ENCODE measurements at places on chromosomes 6 and 20.

DNA sequence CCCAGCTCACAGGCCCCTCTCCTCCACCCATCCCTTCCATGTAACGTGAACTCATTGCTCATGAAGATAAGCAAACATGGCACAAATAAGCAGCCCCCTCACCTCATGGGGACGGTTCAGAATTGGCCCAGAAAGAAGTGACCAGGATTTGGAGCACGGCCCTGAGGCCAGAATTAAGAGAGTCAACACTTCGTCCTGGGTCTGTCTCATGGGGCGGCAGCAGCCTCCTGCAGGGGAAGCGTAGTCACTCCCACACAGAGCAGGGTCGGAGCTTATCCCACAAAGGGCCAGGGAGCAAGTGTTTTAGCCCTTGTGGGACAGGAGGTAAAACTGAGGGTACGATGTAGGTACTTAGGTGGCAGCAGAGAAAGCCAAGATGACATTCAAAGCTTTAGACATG lies 28.6 kb upstream of the DACT2 start:
- no peak for DNase-seq

- DNase-seq: no peak
These were observed 136.4 kb upstream of the ARMC2 start for GRCh38 chr6:108711826-108712225.

DNA sequence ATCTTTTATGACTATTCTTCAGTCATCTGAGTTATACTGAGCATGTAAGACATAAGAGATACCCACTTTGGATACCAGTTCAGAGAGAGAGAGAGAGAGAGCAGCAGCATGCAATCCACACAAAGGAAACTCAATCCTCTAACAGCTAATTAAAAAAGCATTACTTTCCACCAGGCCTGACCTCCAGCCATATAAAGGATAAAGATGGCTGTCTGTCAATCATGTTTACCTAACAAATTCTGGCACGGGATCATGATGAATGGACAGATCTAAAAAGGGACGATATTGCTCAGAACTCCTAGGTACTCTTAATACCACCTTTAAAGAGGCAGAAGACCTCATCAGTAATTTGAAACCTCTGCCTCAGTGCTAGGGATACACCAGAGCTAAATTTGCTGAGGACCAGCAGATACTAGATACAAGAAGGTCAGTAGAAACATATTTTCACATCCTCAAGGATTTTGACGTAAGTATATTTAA lies 159.2 kb downstream of the RPS12 start:
- DNase-seq: no peak

GRCh38 chr6:144106206-144106605 lies 10.8 kb upstream of the SF3B5 start:
- DNase-seq: no peak

- no peak for DNase-seq
These were observed 27.5 kb downstream of the SUN5 start for GRCh38 chr20:32976746-32977145.

DNA sequence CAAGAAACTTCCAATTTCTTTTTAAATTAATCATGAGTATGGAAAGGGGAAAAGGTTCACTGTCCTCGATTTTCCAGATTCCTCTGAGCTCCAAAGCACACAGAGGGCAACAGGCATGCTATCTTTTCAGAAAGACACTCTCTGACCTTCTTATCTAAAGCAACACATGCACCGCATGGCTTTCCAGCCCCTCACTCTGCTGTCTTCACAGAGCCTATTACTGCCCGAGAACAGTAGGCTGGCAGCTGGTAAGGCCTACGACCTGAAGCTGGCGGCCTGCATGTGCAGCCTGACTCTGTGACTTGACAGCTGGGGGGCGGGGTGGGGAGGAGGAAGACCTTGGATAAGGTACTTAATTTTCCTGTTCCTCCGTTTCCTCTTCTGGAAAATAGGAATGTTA lies 86.3 kb downstream of the ELOVL4 start:
- DNase-seq: no peak

DNA sequence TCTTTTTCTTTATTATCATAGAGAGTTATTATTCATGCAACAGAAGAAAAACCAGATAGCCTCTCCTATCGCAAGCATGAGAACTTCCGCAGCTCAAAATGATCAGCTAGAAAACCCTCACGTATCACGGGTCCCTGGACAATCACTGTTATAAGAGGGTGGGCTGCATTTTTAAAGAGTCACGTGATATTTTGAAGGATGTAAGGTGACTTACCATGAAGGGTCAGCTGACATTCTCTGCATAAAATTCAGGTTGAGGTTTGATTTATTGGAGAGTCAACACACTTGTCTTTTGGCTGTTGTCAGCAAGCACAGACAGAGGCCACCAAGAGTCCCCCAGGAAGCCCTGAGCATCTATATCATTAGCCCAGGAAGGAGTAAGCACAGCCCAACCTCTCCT lies 39.5 kb downstream of the ID4 start:
- DNase-seq: no peak

- peak; percentile 16 for DNase-seq
These were observed 66.8 kb upstream of the IYD start for GRCh38 chr6:150301846-150302519.

GRCh38 chr20:23279836-23280235 lies 70.8 kb upstream of the NXT1 start:
- no peak for DNase-seq

GRCh38 chr6:70253923-70254322 lies 49.0 kb downstream of the COL9A1 start:
- DNase-seq: no peak

- no peak for DNase-seq
These were observed 102.7 kb upstream of the INSM1 start for GRCh38 chr20:20265210-20265609.

DNA sequence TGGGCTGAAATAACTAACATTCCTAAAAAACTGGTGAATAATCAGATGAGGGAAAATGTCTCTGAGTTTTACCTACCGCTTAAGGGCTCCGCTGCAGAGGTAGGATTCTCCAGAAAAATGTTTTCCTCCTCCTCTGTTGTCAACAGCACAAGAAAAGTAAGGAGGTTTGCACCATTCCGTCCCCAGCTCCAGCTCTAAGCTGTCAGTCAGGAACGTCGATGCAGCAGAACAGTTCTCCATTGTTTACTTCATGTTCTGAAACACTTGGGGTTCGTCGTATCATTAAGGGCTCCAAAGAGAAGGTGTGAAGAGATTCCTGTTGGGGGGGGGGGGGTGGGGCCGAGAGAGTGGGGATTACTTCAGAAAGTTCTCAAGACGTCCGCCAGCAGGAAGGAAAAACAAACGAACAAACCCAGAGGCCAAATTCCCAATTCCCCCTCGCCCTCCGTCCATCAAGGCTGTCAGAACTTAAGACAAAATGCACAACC lies 734 bp downstream of the MMS22L start:
- DNase-seq: peak; percentile 6

DNA sequence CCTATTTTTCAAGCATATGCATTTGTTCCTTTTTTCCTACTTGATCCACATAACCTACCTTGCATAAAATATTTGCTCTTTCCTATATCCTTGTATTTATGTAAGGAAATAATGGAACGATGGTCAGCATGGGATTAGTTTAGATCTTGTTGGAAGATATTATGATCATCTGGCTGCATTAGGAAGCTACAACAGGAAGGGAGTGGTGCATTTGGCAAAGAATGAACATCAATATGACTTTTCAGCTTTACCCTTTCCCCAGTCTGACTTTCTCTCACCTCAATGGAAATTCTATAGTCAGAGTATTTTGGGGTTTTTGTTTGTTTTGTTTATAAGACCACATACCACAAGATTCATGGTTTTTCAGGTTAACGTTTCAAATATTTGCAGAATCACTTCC lies 66.0 kb downstream of the HS3ST5 start:
- DNase-seq: no peak

GRCh38 chr6:23224540-23224939 lies 655.2 kb downstream of the HDGFL1 start:
- no peak for DNase-seq

DNA sequence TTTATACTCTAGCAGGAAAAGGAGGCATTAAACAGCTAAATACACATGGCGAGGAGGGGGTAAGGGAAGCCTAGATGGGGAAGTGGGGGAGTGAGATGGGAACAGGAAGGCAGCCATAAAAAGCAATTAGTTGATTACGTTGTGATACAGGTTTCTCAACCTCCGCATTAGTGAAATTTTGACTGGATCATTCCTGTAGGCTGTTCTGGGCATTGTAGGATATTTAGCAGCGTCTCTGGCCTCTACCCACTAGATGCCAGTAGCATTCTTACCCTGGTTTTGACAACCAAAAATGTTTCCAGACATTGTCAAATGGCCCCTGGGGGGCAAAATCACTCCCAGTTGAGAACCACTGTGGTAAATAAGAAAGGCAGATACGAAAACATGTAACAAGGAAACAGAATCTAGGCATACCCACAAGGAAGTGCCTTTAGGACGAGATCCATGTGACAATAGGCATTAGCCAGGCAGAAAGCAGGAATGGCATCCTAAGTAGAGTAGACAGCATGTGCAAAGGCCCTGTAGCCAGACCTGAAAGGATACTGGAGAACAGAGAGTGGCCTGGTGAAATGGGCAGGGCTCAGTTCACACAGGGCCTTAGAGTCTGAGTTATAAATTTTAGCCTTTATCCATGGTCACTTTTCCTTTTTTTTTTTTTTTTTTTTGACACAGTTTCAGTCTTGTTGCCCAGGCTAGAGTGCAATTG lies 25.8 kb upstream of the PTPN1 start:
- DNase-seq: no peak

GRCh38 chr20:54346276-54346675 lies 129.1 kb upstream of the DOK5 start:
- DNase-seq: no peak

DNA sequence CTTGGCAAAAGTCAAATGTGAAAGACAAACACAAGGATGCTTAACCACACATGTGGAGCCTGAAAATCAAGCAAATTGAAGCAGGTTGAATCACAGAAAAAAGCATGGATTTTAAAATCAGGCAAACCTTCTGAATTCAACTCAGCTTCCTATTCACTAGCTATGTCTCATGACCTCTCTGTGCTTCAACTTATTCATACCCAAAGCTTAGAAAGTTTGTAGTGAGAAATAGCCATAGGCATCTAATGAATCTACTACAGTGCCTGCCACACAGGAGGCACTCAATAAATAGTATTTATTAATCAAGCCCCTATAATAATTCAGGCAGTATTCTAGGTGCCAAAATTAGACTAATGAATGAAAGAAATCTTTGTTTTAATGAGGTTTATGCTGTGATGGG lies 112.2 kb upstream of the TNFAIP3 start:
- DNase-seq: no peak

GRCh38 chr6:56528412-56528841 lies 114.3 kb downstream of the DST start:
- DNase-seq: no peak

- no peak for DNase-seq
These were observed 132.7 kb upstream of the EYA4 start for GRCh38 chr6:133108419-133108818.

DNA sequence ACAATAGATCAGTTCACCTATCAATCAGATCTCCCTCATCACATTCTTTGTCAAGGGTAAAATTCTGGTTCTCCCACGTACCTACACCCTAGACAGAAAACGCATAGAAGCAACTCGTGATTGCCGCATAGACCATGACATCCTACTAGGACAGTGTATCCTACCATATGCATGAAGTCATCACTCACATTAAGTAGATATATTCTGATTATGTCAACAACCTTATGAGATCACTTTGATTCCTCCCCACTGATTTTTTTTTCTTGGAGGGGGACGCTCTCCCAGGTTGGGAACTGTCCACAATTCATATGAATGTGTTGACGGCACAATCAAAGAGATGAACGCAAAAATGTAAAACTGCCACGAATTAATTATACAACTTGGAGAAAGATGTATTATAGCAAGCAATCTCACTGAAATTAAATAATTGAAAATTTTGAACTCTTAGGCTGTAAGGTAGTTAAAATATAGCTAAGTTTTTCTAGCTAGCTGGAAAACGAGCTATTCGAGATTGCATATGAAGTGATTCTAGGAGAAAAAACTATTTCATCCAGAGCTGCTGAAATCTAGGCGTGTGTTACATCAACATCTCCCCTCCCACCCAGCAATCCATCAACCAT lies 82.5 kb upstream of the CCDC28A start:
- DNase-seq: no peak

GRCh38 chr6:149917679-149918078 lies 5.2 kb downstream of the RAET1G start:
- no peak for DNase-seq

DNA sequence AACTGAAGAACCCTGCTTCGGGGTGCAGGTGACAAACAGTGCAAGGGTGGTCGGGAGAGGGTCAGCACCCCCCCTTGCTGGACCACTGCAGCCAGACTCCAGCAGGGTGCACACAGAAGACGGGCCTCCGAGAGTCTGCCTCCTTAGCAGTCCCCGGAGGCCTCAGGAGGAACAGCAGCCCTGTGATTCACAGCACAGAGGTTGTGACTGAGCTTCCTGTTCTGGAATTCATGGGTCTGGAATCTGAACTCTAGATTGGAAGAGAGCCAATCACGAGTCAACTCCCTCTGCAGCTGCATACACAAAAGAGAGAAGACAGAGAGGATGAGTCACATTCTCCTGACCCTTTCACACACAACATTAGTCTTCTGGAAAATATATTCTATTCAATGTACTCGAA lies 249.0 kb upstream of the OPRM1 start:
- DNase-seq: peak; percentile 23

DNA sequence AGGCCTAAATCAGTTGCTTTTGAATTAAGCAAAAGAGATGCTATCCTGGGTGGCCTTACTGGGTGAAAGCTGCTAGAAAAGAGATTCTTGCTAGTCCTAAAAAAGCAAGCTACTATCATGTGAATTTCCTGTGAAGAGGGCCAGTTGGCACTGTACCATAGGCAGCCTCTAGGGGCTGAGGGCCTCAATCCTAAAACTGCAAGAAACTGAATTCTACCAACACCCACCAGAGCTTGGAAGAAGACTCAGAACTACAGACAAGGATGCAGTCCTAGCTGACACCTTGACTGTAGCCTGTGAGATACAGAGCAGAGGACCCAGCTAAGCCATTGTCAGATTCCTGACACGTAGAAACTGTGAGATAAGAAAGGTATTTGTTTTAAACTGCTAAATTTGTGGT lies 24.5 kb downstream of the CLIC5 start:
- DNase-seq: no peak

- DNase-seq: peak; percentile 38
These were observed 193.4 kb upstream of the PREP start for GRCh38 chr6:105596284-105596755.

GRCh38 chr6:138622967-138623366 lies 123.7 kb upstream of the NHSL1 start:
- no peak for DNase-seq
